ENCODE measurements at places on chromosomes 2 and 18.

GRCh38 chr2:176135035-176135440, 5.5 kb downstream of the HOXD8 start:
- no peak for DNase-seq

GRCh38 chr2:18368008-18368407, 192.4 kb downstream of the RDH14 start:
- no peak for DNase-seq

DNA sequence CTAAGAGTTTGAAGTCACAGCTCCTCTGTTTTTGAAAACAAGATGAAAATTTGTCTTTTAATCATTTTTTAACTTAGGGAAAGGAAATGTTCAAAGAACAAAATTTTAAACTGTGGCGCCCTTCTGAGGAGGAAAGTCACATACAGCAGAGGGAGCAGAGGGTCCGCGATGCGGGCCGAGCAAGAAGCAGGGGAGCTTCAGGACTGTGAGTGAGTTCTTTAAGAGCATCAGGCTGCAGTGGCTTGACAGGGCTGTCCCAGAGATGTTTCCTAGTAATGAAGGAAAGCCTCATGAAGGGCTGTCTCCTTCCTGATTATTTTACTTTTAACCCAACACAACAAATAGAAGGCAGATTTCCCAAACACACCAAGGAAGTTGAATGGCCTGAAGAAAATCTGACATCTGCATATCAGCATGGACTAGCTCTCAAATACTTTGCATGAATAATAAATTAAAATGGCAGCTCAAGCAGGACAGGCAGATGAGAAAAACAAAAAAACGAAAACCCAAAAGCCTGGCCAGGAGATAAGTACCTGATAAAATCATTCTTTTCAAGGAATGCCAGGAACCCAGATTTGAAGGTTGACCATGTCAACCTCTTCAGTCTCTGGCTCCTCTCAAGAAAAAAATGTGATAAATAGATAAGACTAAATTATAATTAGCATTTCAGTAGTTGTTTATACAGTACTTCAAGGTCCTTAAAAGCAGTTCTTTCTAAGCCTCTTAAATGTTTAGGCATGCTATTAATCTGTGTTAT, 60.8 kb downstream of the SLC40A1 start:
- DNase-seq = no peak

DNA sequence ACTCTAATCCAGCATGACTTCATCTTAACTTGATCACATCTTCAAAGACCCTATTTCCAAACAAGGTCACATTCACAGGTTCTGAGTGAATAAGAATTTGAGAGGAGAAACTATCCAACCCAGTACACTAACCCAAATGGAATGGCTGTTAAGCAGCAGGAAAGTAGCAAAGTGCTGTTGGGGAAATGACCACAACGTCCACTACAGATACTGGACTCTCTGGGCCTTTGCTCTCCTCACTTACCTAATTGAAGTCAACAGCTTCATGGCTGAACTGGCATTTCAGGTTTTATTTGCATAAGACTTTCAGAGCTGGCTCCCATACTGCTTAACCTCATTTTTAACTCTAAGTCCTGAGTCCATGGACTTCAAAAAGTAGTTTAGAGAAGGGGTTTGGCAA, 38.0 kb upstream of the ACVR2A start:
- peak; percentile 23 for DNase-seq
